Stimulated activated naive CD4-positive, alpha-beta T cell treated with Interleukin-2 at 50 U/mL for 16 hours (primary cell): ENCODE measurements at places on chromosomes 7 and 10.

GRCh38 chr7:30983914-30984247, 20.1 kb downstream of the GHRHR start:
- no peak for DNase-seq

DNA sequence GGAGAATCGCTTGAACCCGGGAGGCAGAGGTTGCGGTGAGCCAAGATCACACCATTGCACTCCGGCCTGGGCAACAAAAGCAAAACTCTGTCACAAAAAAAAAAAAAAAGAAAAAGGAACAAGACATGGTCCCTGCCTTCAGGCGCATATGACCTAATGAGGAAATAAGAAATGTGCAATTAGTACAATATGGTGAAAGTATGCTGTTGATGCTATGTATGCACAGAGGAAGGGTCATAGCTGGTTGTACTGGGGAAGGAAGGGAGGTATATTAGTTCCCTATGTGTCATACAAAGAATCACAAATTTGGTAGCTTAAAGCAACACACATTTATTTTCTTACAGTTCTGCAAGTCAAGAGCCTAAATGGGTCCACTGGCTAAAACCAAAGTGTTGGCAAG, 97.8 kb upstream of the MPP7 start:
- no peak for DNase-seq

GRCh38 chr10:49431426-49431825, 35.5 kb upstream of the DRGX start:
- DNase-seq, result no peak

GRCh38 chr10:108252771-108253170, 1088.3 kb upstream of the SORCS1 start:
- DNase-seq, result no peak

GRCh38 chr7:8236780-8237407, 25.1 kb downstream of the ICA1 start:
- no peak for DNase-seq

GRCh38 chr7:43669286-43670081, 59.8 kb downstream of the COA1 start:
- DNase-seq, result peak; percentile 84

DNA sequence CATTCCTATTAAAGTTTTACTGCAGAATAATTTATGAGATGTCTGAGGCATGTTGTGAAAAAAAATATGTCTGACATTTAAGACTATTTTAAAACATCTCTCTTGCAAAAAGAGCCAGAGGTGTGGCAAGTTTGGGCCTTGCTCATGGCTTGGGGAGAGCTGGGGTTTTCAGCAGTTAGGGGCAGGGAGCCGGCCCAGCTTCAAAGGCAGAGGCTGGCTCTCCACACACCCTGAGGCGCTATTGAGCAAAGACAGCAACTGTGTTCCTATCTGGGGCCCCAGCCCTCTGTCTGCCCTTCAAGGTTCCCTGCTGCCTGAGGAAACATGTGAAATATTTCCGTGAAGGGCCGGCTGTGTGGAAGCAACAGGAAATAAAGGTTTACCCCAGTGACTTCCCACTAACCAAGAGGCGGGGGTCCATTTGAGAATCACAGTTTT, 94.0 kb downstream of the SORBS1 start:
- DNase-seq, result no peak

GRCh38 chr10:47423476-47423875, 39.4 kb upstream of the ZNF488 start:
- DNase-seq, result no peak

GRCh38 chr10:98416606-98417388, 1.8 kb upstream of the PYROXD2 start:
- no peak for DNase-seq

DNA sequence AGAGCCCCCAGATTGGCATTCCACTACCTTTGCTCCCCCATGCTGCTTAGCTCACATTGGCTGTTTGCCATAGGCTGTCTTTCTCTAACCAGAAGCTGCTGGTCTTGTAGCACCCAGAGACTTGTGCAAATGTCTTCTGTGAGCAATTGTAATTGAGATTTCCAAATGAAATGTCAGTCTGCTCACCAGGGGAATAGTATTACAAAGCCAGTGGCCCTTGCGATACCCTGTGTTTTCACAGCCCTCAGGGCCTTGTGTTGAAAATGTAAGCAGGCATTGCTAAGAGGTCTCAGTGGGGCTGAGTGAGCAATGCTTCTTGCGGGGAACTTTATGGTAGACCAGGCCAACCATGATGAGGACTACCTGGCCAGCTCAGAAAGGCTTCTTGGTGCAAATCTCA, 746.5 kb downstream of the LRMDA start:
- DNase-seq, result no peak

- no peak for DNase-seq
Observed at GRCh38 chr7:18145160-18145559, 117.5 kb upstream of the PRPS1L1 start.

DNA sequence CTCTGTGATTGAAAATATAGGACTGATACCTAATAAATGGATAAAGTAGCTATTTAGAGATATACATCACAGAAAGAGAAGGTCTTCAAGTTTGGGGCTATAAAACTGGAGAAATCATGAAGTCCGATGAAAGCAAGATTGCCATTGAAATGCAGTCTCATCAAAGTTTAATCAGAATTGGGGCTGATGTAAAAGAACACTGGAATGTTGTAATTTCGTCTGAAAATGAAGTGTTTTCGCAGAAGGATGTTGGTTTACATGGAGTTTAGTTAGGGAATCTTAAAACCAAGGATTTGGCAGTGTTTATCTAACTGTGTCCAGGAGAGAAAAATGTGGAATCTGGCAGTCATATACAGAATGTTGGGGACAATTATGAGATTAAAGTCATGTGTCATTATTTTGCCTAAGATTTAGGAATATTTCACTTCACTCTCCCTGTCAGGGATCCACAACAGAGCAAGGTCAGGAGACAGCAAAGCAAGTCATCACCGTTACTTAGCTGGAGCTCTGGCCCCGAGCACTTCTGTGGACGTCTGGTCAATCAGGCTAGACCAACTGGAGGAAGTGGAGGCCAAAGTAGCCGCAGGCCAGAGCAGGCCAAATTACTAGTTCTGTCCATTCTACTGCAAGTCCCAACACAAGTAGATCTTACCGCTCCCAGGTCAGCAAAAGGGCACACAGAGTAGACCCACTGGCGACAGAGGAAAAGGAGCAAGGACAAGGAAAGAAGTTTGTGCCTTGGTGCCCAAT, 37.0 kb downstream of the EPDR1 start:
- DNase-seq, result no peak

- no peak for DNase-seq
Observed at GRCh38 chr10:86392723-86393094, 26.1 kb upstream of the GRID1 start.

DNA sequence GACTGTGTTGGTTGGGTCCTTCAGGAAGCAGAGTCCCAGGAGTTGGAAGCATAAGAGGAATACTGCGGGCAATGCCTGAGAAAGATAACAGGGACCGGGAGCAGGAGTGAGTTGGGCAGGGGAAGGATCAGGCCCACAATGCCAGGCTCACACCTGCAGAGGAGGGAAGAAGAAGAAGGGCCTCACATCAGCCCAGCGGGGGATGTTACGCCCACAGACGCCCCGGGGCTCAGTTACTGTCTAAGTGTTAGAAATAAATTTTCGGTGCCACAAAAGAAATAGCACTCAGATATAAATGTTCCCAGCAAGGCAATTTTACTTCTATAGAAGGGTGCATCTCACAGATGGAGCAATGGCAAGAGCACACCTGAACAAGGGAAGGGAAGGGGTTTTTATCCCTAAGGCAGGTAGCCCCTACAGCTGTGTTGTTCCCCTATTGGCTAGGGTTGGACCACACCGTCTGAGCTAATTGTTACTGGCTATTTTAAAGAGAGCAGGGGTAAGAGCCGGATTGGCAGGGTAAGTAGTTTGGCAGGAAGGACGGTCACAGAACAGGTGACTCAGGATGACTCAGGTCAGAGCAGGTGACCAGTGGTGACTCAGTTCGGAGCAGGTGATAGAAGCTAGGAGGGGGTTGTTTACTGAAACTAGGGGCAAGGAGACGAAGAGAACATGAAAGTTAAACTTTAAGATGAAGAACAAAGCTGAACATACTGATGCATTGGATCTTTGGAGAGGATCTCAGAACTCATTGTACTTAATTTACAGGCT, at the start of gene NOS3:
Gene NOS3, plus strand, starts transcription at position 602 of the 771 bp plus-strand sequence. CDS start 2,787 bp downstream, outside the sequence.
- no peak for DNase-seq

- DNase-seq, result no peak
Observed at GRCh38 chr10:68221196-68221595, 10.7 kb downstream of the ATOH7 start.

- no peak for DNase-seq
Observed at GRCh38 chr10:88236121-88236743, 346.9 kb downstream of the RNLS start.

- DNase-seq, result no peak
Observed at GRCh38 chr7:154841731-154842331, 161.1 kb downstream of the PAXIP1 start.
